Activated CD4-positive, alpha-beta T cell treated with anti-CD3 and anti-CD28 coated beads, Interleukin-2, amount 10 ng/mL, durations not matched to agents 24 days and 14 days (primary cell): ENCODE measurements at places on chromosomes 7 and 10. TPM values are rescaled to one million over a fixed set of nuclear protein-coding genes. Genes with fewer than 3 reads are reported as not detected.

- no peaks in the 10 kb centered on the region for H3K27me3 ChIP-seq
- H3K4me1 ChIP-seq, result no peaks in the 10 kb centered on the region
- peaks cover 9% of the 10 kb centered on the region for H3K36me3 ChIP-seq
- no peak for DNase-seq
- no peak overlapping the region for H3K4me3 ChIP-seq
These were observed 56.0 kb upstream of the PDGFA start for GRCh38 chr7:575425-576366.

Gene FAM107B
- total RNA-seq, result 103 and 113 TPM in 2 replicates

Gene DENND2A
- total RNA-seq, result not detected in 2 replicates

- no peaks in the 10 kb centered on the region for H3K36me3 ChIP-seq
- no peaks in the 10 kb centered on the region for H3K4me1 ChIP-seq
- no peaks in the 10 kb centered on the region for H3K27me3 ChIP-seq
- H3K27ac ChIP-seq, result no peak overlapping the region
- no peak for DNase-seq
These were observed 62.4 kb downstream of the FZD1 start for GRCh38 chr7:91326516-91327199.

Gene CTAGE4
- 0.56 and 1.1 TPM in 2 replicates for total RNA-seq

- no peaks in the 10 kb centered on the region for H3K36me3 ChIP-seq
- H3K4me1 ChIP-seq, result peaks cover 7% of the 10 kb centered on the region
- no peak for DNase-seq
- no peak overlapping the region for H3K27ac ChIP-seq
- H3K27me3 ChIP-seq, result no peaks in the 10 kb centered on the region
- H3K4me3 ChIP-seq, result no peak overlapping the region
These were observed 6.9 kb downstream of the LSMEM1 start for GRCh38 chr7:112487457-112488263.

- H3K4me1 ChIP-seq, result peaks cover 18% of the 10 kb centered on the region
- no peak overlapping the region for H3K4me3 ChIP-seq
- peaks cover 60% of the 10 kb centered on the region for H3K27me3 ChIP-seq
- H3K36me3 ChIP-seq, result no peaks in the 10 kb centered on the region
- H3K27ac ChIP-seq, result no peak overlapping the region
These were observed 23.6 kb downstream of the IFIT3 start for GRCh38 chr10:89351412-89351779.

- no peaks in the 10 kb centered on the region for H3K36me3 ChIP-seq
- DNase-seq, result no peak
- H3K27me3 ChIP-seq, result no peaks in the 10 kb centered on the region
- no peak overlapping the region for H3K4me3 ChIP-seq
These were observed 240.6 kb downstream of the DGKI start for GRCh38 chr7:137606061-137606674.

Gene RBM48
- total RNA-seq, result 14.4 and 17.3 TPM in 2 replicates

Gene CYP2C19
- total RNA-seq, result 0.33 TPM in 1 of 2 replicates, not detected in the other

DNA sequence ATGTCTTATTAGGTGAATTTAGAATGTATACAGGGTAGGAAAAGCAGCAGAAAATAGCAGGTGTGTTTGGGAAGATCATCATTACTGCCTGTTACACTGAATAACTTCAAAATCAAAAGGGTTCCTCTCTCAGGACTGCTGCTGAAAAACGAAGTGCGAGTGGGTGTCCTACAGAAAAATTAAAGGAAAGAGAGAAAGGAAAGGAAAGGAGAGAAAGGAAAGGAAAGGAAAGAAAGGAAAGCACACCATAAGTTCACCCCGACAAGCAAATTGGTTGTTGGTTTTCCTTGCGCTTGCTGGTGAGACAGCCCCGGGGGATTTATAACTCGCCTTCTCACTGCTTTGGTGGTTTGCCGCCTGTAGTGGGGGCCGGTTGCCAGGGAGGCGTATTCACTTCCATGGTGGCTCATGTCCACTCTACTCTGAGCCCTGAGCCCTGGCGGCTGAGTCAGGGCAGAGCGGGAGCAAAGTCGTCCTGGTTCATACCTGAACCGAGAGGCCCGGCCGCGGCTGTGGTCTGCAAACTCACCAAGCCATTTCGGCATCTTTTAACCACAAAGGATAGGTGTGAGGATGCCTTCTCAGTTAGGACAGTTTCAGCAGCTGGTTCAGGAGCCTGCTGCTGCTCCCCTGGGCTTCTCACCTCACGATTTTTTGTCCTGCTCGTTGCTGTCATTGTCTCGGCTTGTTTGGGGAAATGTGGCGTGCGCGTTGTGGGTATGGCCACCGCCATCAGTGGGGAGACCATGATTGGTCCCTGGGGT, 26.1 kb downstream of the INPP5A start:
- no peak overlapping the region for H3K27ac ChIP-seq
- peaks cover 21% of the 10 kb centered on the region for H3K4me1 ChIP-seq
- no peak for DNase-seq
- no peaks in the 10 kb centered on the region for H3K27me3 ChIP-seq
- no peak overlapping the region for H3K4me3 ChIP-seq

DNA sequence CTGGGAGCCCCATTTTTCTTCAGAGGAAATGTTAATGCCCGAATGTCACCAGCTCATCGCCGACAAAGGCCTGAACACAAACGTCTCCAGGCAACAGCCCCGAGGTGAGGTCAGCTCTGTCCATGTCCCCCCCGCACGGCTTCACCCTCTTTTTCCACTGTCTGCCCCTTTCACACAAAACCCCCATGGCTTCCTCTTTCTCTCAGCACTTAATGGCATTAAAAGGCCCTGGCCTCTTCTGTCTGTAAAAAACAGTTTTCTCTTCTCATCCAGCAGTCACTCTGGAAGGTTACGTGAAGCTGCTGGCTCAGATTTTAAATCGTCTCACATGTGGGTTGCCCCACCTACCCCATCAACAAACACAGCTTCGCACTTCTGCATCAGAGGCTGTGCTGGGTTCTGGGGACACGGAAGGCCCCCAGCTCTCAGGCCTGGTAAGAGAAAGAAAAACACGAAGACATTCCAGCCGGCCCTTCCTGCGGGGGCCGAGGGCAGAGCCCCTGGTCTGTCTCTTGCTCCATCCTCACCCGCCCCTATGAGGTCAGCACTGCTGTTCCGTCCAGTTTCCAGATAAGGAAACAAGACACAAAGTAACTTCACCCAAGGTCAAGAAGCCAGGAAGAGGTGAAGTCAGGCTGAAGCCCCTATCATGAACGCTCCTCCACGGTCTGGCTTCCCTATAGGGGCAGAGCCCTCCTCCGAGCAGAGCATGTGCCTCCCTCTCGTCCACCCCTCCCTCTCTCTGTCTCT, 91.1 kb upstream of the PDGFA start:
- H3K36me3 ChIP-seq, result peaks cover 20% of the 10 kb centered on the region
- H3K4me1 ChIP-seq, result peaks cover 35% of the 10 kb centered on the region
- peak overlapping the region; percentile 75 for H3K27ac ChIP-seq
- no peak for DNase-seq
- H3K27me3 ChIP-seq, result no peaks in the 10 kb centered on the region

DNA sequence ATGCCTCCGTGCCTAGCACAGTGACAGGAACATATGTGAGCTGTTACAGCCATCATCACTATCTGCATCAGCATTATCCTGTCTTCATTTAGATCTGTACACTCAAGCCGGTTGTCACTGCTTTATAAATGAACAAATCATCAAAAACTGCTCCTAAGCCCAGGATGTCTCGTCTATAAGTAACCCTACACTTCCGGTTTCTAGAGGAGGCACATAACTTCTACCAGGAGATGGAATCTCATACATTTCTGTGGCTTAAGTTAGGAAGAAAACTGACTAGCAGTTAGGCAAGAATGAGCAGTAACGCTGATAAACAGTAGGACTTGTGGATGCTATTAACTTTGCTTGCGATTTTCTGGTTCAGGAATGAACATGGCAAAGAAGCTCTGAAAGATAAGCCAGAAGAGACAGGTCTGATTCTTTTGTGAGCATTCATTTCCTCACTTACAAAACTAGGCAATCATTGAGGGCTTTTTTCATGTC, 1199.2 kb downstream of the SORCS3 start:
- DNase-seq, result no peak
- no peaks in the 10 kb centered on the region for H3K27me3 ChIP-seq
- no peaks in the 10 kb centered on the region for H3K36me3 ChIP-seq
- H3K4me3 ChIP-seq, result no peak overlapping the region
- peaks cover 26% of the 10 kb centered on the region for H3K4me1 ChIP-seq
- no peak overlapping the region for H3K27ac ChIP-seq
